ENCODE measurements at places on chromosomes 16 and 17.

GRCh38 chr17:62670202-62670821 is 42.8 kb downstream of the MRC2 start:
- DNase-seq: no peak

- no peak for DNase-seq
These were observed 50.2 kb downstream of the CDK5R1 start for GRCh38 chr17:32536736-32537643.

GRCh38 chr16:48592839-48593429 is 17.0 kb downstream of the N4BP1 start:
- no peak for DNase-seq

DNA sequence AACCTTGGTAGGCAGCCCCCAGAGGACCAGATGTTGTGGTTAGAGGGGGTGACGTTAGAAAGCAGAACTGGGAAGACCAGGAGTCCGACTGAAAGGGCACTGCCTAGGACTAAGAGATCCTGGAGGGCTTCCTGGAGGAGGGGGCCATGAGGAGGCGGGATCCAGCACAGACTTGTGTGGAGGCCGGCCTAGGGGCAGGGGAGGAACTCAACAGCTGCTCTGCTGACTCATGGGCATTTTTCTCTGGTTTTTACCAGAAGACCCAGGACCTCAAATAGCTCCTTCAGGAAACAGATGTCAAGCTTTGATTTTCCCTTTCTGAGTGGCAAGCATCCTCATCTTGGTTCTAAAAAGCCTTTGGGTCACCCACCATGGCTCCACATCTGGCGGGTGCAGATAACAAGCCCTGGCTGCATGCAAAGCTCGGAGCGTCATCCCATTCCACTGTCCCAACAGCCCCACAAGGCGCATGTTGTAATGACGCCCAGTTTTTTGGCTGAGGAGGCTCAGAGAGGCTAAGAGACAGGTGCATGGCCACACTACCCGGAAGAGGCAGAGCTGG is 29.0 kb downstream of the IL21R start:
- DNase-seq: peak; percentile 9

DNA sequence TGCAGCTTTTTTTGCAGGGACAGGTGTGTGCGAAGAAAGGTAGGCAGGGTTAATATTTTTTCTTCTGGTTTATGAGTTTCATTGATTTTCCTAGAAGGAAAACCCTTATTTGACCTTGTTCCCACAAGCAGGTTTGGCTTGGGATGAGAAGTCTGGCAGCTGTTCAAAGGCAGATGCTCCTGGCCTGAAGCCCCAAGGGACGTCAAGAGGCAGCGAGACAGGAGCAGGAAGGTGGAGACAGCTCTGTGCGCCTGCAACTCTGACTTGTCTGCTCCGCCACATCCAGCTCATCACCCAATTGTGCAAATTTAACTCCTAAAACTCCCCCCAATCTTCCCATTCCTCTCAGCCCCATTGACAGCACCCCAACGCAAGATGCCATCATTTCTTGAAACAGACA is 136.8 kb upstream of the XYLT1 start:
- DNase-seq: no peak

DNA sequence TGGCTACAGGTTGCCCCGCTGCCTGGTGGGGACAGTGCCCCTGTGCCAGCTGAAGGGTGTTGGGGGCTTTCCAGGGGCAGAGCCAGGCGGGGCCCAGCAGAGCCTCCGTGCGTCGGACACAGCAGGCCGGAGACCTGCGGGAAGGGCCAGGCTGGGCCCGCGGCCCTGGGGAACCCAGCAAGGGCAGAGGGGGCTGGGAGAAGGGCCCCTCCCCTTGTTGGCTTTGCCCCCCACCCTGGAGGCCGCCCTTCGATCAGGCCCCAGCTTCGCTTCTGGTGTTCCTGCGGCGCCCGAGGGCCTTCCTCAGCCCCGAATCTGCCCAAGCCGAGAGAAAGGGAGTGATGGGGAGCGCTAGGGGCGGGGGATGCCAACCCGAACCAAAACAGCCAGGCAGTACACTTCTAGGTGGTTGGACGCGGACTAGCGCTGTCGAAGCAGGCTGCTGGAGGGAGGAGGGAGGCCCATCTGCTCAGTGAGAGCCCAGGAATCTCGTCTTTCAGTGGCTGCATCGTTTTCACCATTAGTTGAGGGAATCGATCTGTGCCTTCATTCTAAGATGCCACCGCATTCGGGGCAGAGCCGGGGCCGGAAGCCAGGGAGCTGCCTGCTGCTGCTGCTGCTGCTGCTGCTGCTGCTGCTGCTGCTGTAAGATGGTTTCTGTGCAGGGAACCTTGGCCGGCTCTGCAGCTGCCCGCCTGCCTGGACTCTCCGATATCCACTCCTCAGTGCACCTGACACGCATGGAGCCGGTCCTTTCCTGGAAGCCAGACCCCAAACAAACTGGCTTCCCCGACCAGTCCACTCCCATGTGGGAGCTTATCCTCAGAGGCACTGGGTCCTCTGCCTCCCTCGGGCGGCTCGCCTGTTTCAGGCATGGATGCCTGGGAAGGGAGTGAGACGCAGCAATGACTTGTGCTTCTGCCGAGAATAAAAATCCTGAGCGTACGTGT is 1.7 kb downstream of the JPH3 start:
- DNase-seq: no peak

All from mucosa of gallbladder (tissue), 1 donor.